ENCODE measurements at places on chromosomes 1 and 21. TPM values are rescaled to one million over a fixed set of nuclear protein-coding genes. Genes with fewer than 3 reads are reported as not detected.

TRPM2 gene
- total RNA-seq: 1.6 TPM

ADGRL2 gene
- 93.4 TPM for total RNA-seq

LCK gene
- total RNA-seq: 2.1 TPM

IL22RA1 gene
- total RNA-seq: not detected

NES gene
- total RNA-seq: 494 TPM

LYSMD1 gene
- total RNA-seq: 9.9 TPM

LAMC2 gene
- 0.52 TPM for total RNA-seq

RAB3B gene
- total RNA-seq: under 0.01 TPM

RCOR3 gene
- total RNA-seq: 38.6 TPM

CR2 gene
- not detected for total RNA-seq

CRNN gene
- total RNA-seq: not detected

FAM151A gene
- not detected for total RNA-seq

SPRR2A gene
- not detected for total RNA-seq

GPATCH2 gene
- total RNA-seq: 15.7 TPM

TMEM240 gene
- 2.1 TPM for total RNA-seq

COL11A1 gene
- total RNA-seq: 85.6 TPM

CREB3L4 gene
- 8.9 TPM for total RNA-seq

LRRC7 gene
- 11.5 TPM for total RNA-seq

PALMD gene
- total RNA-seq: 46.4 TPM

TEDDM1 gene
- total RNA-seq: not detected

CLCA1 gene
- total RNA-seq: not detected

SPATA17 gene
- total RNA-seq: 0.52 TPM

GAS5 gene
- 743 TPM for total RNA-seq

All from skeletal muscle tissue (tissue), 5 donors.